ENCODE measurements at places on chromosomes 3 and 15.

DNA sequence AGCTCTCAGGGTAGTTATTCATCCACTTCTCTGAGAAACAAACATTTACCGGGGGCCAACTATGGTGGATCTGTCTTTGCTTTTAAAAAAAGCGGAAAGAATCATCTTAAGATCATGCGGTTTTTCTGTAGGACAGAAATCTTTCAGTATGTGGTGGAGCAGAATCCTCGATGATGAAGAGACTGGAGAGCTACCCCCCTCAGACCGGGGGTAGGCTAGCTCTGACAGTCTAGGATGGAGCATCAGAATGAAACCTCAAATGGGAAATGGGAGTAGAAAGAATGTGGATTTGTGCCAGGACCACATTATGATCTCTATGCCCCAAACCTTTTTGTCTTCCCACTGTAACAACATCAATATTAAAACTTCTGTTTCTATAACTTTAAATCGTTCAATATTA, 30.3 kb downstream of the TPRG1 start:
- DNase-seq, result no peak

GRCh38 chr3:172216911-172217310, 177.5 kb downstream of the FNDC3B start:
- DNase-seq, result no peak

- DNase-seq, result no peak
Observed at GRCh38 chr3:3065876-3066275, 44.3 kb downstream of the IL5RA start.

GRCh38 chr15:99507016-99507503, 58.7 kb upstream of the MEF2A start:
- DNase-seq, result no peak

- DNase-seq, result no peak
Observed at GRCh38 chr15:39363761-39364586, 216.9 kb upstream of the THBS1 start.
